CD4-positive, alpha-beta T cell treated with Interleukin-2 at 100 ng/mL for 4 hours (primary cell): ENCODE measurements at places on chromosomes 4 and X.

DNA sequence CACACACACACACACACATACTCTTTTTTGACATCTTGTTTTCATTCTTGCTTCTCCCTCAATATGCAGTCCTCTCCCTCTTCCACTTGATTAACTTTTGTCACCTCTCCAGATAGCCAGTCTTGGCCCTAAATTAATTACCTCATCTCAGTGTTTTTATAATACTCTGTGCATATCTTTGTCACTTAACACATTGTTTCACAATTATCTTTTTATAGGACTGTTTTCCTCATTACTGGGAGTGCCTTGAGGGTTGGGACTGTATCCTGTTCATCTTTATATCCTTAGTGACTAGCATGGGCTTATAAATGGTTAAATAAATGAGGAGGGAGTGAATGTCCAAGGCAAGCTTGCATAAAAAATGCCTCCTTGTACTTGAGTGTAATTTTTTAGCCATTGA, 33.1 kb downstream of the SYNPO2 start:
- DNase-seq, result no peak

- DNase-seq, result no peak
Measured at GRCh38 chr4:6811165-6811564, 28.6 kb downstream of the KIAA0232 start.

- no peak for DNase-seq
Measured at GRCh38 chr4:20050768-20051167, 200.9 kb upstream of the SLIT2 start.

- peak; percentile 0 for DNase-seq
Measured at GRCh38 chrX:106987488-106987887, 12.5 kb downstream of the MORC4 start.

DNA sequence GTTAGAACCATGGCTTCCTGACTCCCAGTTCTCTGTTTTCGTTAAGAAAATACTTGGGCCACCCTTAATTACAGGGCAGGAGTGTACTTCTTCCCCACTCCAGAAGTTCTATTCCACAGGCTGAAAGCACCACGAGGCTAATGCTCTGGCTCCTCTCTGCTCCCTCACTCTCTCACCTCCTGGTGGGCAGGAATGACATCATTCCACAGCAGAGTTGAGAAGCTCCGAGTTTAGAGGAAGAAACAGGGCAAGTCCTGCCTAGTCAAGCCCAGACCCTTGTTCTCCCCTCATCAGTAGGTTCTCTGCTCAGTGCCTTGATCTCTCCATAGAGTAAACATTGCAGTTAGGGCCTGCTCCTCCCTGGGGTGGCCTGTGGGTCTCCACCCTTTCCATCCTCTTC, 343.8 kb upstream of the CLNK start:
- no peak for DNase-seq

DNA sequence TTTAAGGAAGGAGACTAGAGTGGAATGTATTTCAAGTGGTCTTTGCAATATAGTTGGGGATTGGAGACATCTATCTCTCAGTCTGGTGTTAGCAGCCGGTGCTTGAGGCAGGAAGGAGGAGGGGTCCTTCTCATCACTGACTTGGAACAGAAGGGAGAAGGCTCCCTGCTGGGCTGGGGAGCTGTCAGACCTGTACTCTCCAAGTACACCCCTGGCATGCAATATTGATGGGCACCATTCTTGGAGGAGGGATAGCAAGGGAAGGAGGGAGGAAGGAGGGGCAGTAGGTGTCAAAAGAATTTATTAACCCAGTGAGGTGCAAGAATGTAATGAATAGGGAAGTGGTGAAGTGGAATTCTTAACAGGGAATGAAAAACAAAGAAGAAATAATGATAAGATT, 338.8 kb downstream of the UNC5C start:
- no peak for DNase-seq

DNA sequence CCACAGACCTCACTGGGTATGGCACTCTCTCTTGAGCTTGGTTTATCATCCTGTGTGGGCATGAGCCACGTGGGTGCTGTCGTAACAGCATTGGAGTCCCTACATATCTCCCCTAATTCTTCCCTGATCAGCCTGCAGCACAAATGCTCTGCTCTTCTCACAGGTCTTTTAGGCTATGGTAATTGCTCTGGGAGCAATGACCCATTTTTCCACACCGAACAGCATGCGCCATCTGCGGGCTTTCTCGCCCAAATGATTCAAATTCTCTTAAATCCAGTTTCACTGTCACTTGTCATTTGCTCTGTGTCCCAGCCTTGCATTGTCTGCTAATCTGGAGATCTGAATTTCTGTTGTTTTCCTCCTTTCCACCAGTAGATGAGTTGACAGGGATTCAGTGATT, 48.9 kb upstream of the GATB start:
- DNase-seq, result no peak

DNA sequence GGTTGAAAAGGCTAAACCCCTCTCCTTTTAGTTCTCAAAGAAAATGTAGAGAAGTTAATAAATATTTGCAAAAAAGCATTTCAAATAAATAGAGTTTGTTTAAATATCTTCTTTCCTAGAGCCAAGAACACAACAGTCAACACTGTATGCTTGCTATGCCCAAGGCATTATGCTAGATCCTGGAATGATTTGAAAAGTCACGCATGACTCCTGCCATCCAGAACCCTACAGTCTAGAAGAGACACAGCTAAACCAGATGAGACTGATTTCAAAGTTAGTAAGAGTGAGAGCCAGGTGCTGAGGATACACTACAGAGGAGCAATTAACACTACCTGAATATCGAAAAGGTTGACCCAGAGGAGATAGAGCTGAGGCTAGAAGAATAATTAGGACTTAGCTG, 205.8 kb downstream of the NWD2 start:
- DNase-seq, result no peak

DNA sequence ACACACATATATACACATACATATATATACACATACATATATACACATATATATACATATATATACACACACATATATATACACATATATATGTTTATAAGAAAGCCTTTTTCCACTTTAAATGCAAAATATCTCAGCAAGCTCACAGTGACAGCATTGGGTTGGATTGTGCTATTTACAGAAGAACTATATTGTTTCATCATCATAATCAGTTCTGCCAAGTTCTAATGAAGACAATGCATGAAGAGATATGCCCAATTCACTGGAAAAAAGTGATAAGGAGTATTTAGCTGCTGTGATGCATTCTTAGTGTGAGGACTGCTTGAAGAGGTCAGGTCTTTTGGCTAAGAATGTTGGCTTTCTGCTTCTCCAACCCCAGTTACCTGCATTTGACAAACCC, 54.4 kb downstream of the RNF150 start:
- no peak for DNase-seq

DNA sequence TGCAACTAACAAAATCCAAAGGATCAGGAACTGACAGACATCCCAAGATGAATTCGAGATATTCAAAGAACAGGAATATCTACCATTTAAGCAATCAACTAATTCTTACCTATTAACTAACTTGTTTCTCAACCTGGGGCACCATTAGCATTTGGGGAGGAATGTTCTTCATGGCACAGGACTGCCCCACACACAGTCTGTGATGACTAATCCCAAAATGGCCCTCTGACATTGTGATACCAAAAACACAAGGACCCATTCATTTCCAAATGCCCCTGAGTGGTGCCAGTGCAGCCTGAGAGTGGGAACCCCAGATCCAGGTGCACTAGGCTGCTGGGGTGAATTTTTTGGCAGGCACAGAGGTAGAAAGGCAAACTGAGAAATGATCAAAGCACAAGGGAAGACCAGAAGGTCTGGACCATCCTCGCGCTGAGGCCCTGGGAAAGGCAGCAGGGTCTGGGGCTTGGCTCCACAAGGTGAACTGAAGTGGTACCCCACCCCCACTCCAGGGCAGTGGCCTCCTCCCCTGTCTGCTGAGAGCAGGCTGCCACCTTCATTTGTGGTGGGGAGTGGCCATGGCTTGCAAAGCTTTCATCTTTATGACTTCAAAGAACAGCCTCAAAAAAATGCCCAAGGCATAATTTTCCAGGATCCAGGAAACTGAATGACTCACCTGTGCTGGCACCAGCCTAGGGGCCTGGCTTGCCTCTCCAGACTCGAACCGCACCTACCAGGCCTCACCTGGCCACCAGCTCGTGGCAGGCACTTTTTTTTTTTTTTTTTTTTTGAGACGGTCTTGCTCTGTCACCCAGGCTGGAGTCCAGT, 122.4 kb downstream of the BCOR start:
- no peak for DNase-seq

DNA sequence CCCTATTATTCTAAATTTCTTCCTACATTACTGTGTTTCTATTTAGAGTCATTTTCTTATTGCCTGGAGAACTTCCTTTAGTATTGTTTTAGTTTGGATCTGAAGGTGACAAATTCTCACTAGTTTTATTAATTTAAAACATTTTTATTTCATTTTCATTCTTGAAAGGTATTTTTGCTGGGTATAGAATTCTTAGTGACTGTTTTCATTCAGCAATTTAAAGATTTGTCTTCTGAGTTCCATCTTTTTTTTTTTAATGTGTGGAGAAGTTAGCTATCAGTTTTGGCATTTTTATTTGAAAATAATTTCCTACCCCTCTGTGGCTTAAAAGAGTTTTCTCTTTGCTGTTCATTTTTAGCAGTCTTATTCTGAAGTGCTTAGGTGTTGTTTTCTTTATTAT, 169.2 kb downstream of the FRAS1 start:
- no peak for DNase-seq

- DNase-seq, result no peak
Measured at GRCh38 chr4:23937173-23937572, 47.3 kb upstream of the PPARGC1A start.

DNA sequence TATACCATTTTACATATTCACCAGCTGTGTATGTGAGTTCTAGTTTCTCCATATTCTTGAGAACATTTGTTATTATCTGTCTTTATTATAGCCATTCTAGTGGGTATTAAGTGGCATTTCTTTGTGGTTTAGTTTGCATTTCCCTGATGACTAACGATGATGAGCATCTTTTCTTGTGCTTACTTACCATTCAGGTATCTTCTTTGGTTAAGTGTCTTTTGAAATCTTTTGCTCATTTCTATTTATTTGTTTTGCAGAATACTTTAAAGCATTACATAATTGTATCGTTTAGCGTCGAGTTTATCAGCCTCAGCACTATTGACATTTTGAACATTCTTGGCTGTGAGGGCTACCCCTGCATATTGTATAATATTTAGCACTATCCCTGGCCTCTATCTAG, 85.4 kb downstream of the FRMPD4 start:
- DNase-seq, result no peak

- DNase-seq, result no peak
Measured at GRCh38 chrX:103630171-103630511, 1.4 kb downstream of the TCEAL1 start.

GRCh38 chrX:11968991-11969390, 169.3 kb upstream of the FRMPD4 start:
- no peak for DNase-seq

DNA sequence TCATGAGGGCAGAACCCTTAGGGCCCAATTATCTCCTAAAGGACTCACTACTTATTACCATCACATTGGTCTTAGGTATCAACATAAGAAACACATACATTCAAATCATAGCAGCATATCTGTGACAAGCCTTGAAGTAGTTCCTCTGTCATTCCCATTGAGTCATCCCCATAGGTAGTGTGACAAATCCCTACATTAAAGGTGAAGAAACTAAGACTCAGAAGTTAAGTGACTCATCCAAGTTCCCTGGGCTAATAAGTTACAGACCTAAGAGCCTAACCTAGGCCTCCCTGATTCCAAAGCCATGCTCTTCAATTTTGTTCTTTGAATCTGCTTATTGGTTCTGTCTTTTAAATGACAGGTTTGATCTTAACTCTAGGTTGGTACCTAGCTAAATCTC, 58.2 kb downstream of the CD38 start:
- no peak for DNase-seq

DNA sequence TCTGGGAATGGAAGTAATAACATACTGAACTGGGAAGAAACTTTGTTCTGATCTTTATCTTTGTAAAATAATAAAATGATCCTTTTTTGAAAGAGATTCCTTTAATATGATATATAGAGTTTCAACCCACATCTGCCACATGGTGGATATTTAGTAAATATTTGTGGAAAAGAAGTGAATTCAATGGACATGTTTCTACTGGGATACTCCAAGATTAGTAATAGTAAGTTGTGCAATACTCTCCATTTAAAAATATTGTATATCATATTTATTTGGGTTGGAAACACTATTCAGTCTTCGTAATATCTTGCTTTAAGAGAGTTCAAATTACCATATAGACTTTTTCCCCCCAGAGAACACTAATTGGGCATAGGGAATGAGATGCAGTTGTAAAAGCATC, 17.8 kb upstream of the ARSJ start:
- no peak for DNase-seq

DNA sequence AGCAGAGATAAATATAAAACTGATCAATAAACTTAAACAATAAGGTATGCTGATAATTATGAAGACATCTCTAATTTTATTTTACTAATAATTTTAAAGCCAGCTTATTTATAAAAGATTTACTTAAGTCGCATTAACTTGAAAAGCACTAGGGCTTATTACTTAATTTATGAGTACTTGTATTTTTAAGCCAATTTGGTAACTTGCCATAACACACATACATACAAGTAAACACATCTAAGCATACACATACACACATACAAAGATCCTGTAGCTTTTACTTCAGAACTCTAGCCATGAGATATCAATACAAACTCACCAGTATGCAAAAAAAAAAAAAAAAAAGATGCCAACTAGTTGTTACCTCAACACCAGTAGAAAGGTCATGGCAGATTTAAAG, 10.0 kb upstream of the GPR78 start:
- DNase-seq, result no peak

DNA sequence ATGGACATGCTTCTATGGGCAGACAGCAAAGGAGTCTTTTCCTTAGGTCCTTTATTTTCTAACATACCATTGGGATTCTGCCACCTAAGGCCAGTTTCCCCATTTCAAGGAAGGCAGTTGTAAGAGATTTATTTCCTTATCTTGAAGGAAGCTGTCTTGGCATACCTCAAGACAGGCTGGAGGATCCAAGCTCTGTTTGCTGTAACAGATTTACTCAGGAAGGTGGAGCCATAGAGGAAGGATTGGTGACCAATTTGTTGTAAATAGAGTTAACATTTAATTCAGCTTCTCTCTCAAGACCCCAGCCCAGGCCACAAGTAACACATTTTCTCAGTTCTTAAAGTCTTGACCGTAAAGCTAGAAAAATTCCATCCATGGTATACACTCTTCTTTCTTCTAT, 131.6 kb upstream of the TENM3 start:
- no peak for DNase-seq

- no peak for DNase-seq
Measured at GRCh38 chrX:116449156-116449555, 12.8 kb downstream of the SLC6A14 start.

GRCh38 chrX:31302573-31303075, 230.8 kb upstream of the FTHL17 start:
- no peak for DNase-seq

- DNase-seq, result no peak
Measured at GRCh38 chr4:152394791-152395190, 141.1 kb downstream of the FBXW7 start.

- no peak for DNase-seq
Measured at GRCh38 chr4:40065010-40065409, 8.4 kb downstream of the N4BP2 start.

GRCh38 chr4:147651563-147651962, 32.4 kb downstream of the PRMT9 start:
- DNase-seq, result no peak
